ENCODE measurements at places on chromosomes 6 and 20.

DNA sequence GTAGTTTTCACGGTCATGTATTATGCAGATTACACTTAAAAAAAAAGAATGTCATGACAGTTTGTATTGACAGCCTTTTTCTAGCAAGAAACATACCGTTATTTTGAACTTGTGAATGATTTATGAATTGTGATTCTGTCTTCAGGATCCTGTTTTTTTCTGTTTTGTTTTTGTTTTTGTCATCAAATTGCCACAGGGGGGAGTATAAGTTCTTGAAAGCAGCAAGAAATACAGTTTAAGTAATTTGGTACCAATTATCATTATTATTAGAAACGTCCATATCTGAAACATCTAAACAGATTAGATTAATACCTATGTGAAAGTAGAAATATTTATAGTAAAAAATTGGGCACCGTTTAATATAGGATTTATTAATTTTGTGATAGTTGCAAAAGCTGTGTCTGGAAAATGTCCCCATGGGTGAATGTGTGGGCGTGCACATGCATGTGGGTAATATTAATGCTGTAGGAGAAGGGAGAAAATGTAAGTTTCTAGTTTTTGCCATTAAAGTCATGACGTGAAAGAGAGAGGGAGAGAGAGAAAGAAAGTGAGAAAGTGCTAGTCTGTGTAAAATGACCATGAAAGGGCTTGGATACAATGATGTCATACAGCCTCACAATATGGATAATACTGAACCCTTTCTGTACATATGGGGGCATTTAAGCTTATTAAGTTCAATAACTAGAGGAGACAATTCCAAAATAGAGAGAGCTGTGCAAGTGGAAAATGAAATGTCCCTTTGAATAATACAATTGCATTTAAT is 9.4 kb upstream of the CCN2 start:
- no peak for DNase-seq

GRCh38 chr6:42968126-42968701 is 7.7 kb downstream of the GNMT start:
- DNase-seq = no peak

DNA sequence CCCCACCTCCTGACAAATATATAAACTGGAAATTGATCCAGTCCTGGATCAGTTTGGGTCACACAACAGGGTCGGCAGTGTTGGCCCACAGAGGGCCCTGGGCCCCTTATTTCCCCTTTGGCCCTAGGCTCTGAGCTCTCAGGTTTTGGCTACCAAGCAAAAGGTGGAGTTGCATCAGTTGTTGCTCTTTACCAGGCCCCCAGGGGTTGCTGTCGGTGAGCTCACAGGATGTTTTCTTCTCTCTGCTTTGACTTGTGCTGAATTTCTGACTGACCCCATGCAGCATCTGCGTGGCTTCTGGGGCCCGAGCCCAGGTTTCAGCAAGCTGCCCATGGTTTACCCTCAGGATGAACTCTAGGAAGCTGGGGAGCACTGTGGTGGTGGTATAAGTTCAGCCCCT is 44.6 kb downstream of the PPARD start:
- DNase-seq = no peak

DNA sequence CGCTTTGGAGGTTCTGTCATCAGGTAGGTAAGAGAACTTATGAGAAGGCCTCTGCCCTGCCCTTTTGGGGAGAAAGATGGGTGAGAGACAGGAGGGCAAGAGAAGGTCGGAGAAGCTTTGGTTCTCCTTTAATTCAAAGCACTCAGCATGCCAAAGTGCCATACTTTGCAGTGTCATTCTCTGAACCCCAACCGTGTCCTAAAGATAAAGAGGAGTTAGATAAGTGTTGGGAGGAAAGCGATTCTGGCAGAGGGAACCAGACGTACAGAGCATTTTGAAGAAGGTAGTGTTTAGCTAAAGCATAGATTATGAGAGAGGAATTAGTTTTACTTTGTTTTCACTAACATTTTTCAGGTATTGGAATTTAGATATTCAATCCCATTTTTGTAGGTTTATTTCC is 40.3 kb downstream of the NKAIN2 start:
- no peak for DNase-seq

DNA sequence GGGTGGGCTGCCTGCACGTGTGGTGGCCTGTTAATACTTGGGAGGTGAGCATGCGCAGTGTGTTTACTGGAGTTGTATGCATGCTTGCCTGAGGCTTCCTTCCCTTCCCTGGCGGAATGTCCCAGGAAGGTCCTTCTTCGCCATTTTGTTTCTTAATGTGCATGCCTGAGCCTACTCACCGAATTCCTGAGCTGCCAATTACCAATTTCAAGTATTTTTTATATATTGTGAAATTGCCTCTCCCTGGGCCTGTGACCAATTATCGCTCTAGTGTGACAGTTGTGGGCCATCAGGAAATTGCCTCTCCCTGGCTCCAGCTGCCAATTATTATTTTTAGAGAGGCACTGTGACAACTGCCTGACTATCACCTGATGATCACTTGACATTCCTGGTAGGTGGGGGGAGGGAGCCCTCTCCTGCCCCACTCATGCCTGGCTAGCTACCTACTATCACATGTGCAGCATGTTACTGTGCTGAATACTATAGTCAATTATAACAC is 70.0 kb downstream of the FAM50B start:
- DNase-seq = no peak

All from central memory CD8-positive, alpha-beta T cell (primary cell).